T-helper 2 cell (primary cell): ENCODE measurements at places on chromosomes 7 and 10.

GRCh38 chr10:1522237-1522636, 215.1 kb downstream of the ADARB2 start:
- DNase-seq, result no peak

- DNase-seq, result no peak
Observed at GRCh38 chr10:50613726-50614443, 9.9 kb downstream of the SGMS1 start.

- no peak for DNase-seq
Observed at GRCh38 chr7:126150278-126150958, 1102.3 kb downstream of the GRM8 start.

GRCh38 chr10:48608279-48608681, 3.4 kb upstream of the ARHGAP22 start:
- no peak for DNase-seq

DNA sequence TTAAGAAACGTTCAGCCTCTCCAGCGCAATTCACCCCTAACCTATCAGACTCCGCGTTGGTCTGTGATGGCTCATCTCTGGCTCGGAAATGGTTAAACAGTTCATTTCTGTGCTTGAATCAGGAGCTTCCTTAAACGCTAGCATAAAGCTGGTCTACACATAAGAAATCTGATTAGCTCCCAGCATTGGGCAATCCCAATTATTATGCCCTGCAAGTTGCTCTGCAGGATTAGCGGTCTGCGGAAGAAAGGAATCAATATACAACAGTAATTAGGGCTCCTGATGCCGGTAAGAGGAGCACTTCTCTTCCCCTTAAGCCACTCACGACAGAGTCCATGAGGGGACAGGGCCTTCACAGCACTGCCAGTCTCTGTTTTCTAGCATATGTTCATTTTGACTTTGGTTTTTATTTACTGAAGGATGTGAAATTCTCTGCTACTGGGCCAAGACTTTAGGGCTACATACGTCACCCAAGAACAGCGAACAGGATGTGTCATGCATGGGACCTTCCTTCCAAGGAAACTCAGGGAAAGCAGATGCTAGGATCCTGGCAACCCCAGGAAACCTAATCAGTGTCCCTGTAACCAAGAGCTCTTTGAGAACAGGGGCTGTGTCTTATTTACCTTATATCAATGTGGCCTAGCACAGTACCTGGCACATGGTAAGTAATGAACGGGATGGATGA, 324.4 kb downstream of the KCNMA1 start:
- DNase-seq, result no peak

- no peak for DNase-seq
Observed at GRCh38 chr10:49168171-49168540, 20.0 kb downstream of the TMEM273 start.

DNA sequence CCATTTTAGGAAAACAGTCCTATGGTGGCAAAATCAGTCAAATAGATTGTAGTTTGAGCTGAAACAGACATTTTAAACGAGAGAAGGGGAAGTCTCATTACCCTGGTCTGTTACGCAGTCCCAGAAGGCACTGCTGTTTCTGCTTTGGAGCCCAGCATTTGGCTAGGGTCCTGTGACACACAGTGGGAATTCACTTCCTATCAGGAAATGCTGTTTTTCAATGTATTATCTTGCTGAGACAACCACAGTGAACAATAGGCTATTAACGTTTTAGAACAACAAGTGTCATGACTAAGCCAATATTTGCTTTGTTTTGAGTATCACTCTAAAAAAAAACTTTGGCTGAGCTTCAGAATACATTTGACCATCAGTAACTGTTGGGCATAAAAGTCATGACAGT, 74.1 kb downstream of the ADD3 start:
- no peak for DNase-seq
